Stimulated activated CD8-positive, alpha-beta memory T cell treated with anti-CD3 and anti-CD28 coated beads, Interleukin-7, amount 100 ng/mL, for 4 hours (primary cell): ENCODE measurements at places on chromosomes 11 and 22.
A peak's percentile ranks its signal among the peaks of the same experiment; 100 is the strongest.

DNA sequence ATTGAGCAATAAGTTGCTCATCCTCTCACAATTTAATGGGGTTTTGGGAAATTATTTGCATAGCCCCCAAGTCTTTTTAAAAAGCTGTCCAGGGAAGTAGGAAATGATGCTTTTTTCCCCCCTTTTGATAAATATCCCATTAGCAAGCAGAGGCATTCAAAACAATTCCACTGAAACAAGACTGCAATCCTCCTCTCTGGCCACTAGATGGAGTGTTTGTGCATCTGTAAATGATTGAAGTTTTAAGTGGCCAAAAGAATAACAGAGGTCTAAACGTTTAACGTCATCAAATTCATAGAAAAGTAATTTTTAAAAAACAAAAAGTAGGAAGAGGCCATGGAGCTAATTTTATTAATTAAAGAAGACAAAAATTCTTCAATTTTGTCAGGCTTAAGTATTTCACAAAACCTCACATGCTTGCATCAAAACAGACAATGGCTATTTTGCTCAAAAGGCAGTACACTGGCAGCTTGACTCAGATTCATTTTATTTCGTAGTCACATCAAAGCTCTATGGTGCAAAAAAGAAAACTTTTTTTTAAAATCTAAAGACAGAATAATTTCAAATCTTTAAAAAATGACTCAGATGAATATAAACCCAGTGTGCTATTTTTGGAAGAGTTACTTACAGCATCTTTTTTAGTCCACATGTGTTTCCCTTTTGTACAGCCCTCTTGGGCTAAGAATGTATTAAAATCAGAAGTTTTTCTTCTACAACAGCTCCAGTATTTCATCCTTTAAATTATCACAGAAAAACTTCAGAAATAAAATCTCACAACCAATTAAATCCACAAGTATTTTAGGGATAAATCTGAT is 17.8 kb downstream of the CHORDC1 start:
- peak; percentile 15 for DNase-seq

DNA sequence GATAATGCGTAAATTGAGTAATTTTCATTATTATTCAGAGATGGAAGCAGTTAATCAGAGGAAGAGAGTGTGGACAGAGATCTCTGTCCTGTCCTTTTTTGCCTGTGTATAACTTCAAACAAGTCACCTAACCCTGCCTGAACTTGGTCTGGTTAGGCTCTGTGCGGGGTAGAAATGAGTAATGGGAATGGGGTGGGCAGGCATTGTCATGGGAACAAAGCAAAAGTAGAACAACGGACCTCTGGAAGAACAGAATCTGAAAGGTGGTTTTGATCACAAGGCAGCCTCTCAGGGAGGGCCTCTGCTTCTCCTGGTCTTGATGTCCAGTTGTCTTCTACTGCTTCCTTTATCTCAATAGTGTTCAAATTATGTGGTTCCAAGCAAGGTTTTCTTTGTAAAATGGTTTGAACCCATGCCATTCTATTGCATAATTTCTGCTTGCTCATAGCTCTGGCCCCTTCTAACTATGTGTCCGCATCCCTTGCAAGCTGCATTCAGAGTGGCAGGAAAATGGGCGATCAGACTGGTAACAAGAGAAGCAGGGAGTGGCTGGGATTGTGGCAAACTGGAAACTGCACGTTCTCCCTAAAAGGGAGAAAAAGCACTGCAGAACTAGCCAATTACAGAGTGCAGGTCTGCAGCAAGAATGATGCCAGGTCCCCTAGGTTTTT is 76.1 kb downstream of the PRR5L start:
- DNase-seq = no peak

- no peak for DNase-seq
Observed at GRCh38 chr11:11524436-11525061, 97.3 kb downstream of the GALNT18 start.

DNA sequence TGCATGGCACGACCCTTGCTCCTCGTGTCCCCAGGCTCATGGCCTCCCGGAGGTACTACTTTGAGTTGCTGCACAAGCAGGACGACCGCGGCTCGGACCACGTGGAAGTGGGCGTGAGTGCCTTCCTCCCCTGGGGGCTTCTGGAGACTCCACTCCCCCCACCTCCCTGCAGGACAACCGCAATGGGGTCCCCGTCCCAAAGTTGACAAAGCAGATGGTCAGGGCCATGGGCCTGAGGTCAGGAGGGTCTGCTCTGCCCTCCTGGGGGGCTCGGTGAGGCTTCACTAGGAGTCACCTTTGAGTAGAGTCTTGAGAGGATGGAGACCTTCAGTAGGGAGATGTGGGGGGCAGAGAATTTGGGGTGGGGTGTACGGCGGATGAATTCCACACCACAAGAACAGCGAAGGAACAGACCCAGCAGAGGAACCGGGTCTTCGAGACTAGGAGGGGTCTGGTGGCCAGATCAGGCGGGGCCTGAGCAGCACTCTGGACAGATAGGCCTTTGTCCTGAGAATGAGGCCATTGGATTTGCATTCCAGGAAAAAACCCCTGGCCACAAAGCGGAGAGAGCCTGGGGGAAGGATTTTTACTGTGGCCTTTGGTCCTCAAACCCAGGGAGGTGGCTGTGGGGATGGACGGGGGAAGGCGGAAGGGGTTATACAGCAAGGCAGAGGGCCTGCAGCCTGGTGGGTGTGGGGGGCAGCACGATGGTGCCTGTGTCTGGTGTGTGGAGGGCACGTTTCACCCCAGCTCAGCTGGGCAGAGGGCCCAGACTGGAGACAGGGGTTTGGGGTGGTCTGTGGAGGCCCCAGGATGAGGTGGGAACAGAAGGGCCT is 4.6 kb downstream of the B4GALNT4 start:
- DNase-seq = no peak

DNA sequence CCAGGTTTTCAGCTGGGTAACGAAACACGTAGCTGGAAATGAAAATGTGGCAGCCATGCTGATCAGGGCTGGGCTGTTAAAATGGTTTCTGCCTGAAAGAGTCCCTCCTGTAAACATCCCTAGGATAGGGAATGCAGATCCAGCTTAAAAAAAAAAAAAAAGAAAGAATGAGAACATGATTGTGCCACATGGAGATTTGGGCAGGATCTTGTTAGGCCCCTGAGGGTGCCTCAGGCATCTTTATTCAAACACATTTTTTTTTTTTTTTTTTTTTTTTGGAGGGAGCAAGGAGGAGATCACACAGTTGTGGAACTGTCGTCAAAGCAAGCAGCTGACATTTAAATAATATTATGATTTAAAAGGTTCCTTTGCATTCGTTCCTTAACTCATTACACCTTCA is 900.3 kb downstream of the OPCML start:
- no peak for DNase-seq
